HCT116 (cell line): ENCODE measurements at places on chromosomes 3 and 15. TPM values are rescaled to one million over a fixed set of nuclear protein-coding genes. Genes with fewer than 3 reads are reported as not detected.

The MEX3B gene
- total RNA-seq: 1.9 TPM

DNA sequence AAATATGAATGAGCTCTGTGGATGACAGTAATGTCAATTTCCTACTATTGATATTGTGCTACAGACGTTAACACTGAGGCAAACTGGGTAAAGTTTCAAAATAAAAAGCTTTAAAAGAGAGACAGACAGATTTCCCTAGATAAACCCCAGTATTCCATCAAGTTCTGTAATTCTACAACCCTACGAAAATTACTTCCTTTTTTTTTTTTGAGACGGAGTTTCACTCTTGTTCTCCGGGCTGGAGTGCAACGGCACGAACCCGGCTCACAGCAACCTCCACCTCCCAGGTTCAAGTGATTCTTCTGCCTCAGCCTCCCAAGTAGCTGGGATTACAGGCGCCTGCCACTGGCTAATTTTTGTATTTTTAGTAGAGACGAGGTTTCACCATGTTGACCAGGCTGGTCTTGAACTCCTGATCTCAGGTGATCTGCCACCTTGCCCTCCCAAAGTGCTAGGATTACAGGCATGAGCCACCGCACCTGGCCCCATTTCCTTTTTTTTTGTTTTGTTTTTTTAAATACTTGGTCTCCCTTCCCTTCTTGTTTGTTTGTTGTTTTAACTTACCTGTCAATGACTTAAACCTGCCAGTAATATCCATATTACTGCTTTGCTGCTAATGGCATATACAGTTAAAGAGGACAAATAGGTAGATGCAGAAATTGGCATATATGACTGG is 57.2 kb downstream of the CBLB start:
- no peaks in the 10 kb centered on the region for H3K27me3 ChIP-seq
- peaks cover 11% of the 10 kb centered on the region for H3K4me1 ChIP-seq
- H3K4me3 ChIP-seq: no peak overlapping the region

- no peaks in the 10 kb centered on the region for H3K36me3 ChIP-seq
- H3K27ac ChIP-seq: no peak overlapping the region
- H3K4me3 ChIP-seq: no peak overlapping the region
- H3K27me3 ChIP-seq: no peaks in the 10 kb centered on the region
- DNase-seq: no peak
- no peaks in the 10 kb centered on the region for H3K4me1 ChIP-seq
Observed at GRCh38 chr3:179196098-179196497, 47.9 kb downstream of the PIK3CA start.

- H3K27ac ChIP-seq: no peak overlapping the region
- H3K36me3 ChIP-seq: no peaks in the 10 kb centered on the region
- H3K4me3 ChIP-seq: no peak overlapping the region
- H3K27me3 ChIP-seq: no peaks in the 10 kb centered on the region
- DNase-seq: no peak
Observed at GRCh38 chr15:27694506-27695087, 404.5 kb downstream of the OCA2 start.

GRCh38 chr3:157148196-157148889 is 11.6 kb downstream of the CCNL1 start:
- H3K36me3 ChIP-seq: peaks cover 69% of the 10 kb centered on the region
- no peak overlapping the region for H3K4me3 ChIP-seq
- H3K4me1 ChIP-seq: no peaks in the 10 kb centered on the region
- no peak for DNase-seq
- no peaks in the 10 kb centered on the region for H3K27me3 ChIP-seq
